ENCODE measurements at places on chromosomes 7 and 10.

GRCh38 chr7:79512261-79512660, 58.8 kb upstream of the MAGI2 start:
- no peak for DNase-seq

GRCh38 chr7:128739990-128740682, 977 bp downstream of the CALU start:
- no peak for DNase-seq

DNA sequence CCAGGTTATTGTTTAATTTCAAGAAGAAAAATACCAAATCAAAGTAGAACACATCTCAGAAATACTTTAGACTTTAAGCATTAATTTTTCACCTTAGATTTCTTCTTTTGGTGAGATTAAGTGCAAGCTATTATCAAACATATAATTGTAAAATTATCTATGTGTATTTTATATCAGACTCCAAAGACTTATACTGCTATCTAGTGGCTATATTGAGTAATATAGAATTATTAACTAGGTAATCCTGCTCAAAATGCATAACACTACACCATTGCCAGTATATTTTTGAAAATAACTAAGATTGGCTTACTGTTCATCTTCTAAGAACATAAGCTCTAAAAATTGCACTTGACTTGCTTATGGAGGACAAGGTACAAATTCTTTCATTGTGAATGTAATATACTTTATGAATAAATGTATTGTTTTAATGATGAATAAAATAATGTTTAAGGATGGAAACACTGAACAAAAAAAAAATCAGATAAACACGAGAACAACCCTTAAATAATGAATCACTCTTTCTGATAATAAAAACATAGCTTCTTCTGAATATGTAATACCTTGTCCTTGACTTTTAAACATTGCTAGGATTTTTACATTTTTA, 86.7 kb upstream of the GNAI1 start:
- peak; percentile 59 for DNase-seq

DNA sequence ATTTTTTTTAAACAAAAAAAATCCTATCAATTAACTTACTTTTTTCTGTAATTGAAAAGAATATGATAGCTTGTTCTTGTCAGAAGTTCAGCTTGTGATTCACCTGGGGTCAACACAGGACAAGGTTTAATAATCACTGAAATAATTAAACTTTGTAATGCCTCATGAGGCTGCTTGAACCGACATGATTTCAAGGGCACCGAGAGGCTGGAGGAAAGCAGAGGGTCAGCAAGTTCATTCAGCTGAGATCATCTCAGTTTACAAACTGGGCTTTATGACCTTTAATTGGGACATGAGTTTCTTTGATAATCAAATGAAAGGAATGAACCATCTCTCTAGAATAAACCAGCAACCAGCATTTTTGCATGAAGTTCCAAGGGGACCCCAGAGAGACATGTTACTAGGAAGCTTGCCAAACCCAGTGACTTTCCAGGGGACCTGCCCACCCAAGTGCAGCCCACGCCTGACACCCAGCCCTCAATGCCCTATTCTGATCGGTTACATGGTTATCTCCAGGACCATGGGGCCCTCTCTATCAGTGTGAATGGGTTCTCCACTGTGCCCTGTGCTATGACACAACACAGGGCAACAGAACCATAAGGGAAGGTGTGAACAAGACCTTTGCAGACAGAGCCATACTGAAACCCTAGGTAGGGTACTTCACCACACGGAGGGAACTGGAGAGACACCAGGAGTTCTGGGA, 7.8 kb upstream of the CYP3A4 start:
- no peak for DNase-seq

- DNase-seq: no peak
Observed at GRCh38 chr7:50206453-50207250, 97.9 kb upstream of the IKZF1 start.

DNA sequence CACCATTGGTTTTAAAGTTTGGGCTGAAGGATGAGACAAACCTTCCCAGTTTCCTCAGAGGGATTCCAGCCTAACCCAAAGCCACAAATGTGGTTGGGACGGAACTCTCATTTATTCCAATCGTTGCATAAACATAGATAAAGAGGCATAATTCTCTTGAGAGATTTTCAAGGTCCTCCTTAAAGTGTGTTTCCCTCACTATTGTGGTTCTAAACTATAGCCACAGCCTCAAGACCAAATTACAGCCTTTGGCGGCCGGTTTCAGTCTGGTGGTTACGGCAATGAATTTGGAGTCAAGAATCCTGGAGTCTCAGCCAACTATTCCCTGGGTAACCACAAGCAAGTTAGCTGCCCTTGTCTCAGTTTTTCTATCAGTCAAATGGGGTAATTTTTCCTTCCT, 42.6 kb downstream of the SEM1 start:
- DNase-seq: no peak

GRCh38 chr7:1933066-1933750, 263.1 kb downstream of the ELFN1 start:
- no peak for DNase-seq

DNA sequence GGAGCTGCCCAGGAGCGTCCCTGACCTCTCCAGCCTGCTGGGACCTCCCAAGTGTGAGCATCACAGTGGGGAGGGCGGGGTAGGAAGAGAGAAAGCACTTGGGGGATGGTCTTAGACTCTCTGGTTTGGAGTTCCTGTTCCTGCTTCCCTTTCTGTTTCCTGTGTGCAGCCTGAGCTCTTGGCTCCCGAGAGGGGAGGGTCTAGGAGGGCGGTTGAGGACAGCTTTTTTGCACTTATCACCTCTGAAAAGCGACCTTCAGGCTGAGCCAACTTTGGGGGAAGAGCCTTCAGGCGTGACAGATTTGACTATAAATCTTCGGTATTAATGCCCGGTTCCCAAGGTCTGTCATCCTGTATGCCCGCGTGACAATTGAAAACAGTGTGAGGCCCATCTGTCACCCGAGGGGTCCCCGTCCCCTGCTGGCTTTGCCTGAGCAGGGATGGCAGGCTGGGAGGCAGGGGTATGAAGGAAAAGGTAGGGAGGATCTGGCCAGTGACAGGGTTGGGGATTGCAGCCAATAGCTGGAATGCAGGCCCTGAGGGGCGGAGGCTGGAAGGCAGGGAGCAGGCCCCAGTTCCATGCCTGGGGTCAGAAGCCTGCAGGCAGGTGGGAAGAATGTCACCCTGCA, 78.6 kb downstream of the CDH23 start:
- no peak for DNase-seq

DNA sequence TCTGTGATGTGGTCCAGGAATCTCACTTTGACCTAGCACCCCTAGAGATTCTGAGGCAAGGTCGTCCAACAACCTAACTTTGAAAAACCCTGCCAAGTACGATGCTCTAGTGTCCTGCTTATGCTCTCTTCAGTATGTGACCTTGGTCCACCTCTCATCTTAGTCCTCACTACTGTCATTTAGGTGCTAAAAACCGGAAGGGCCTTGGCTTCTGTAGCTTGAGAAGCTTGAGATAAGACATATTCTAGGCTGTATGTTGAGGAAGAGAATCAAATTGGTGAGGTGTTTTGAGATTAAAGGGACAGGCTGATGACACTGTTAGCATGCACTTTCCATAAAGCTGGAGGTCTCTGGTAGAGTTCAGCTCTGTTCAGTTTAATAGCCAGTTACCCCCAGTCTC, 57.0 kb upstream of the MTPN start:
- no peak for DNase-seq

DNA sequence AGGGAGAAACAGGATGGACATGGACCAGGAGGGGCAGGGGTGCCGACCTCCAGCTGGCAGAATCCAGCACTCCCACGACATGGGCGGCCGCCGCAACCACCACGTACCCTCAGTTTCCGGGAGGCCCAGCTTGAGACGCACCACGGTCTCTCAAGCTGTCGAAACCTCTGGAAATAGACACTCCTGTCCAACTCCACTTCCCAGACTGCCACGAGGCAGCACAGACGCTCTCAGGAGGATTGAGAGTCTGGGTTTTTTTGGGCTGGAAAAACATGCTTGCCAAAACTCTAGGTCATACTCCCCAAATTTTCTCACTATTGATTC, 37.9 kb upstream of the PDGFA start:
- DNase-seq: no peak

GRCh38 chr7:15603124-15603523, 41.3 kb upstream of the AGMO start:
- DNase-seq: no peak

DNA sequence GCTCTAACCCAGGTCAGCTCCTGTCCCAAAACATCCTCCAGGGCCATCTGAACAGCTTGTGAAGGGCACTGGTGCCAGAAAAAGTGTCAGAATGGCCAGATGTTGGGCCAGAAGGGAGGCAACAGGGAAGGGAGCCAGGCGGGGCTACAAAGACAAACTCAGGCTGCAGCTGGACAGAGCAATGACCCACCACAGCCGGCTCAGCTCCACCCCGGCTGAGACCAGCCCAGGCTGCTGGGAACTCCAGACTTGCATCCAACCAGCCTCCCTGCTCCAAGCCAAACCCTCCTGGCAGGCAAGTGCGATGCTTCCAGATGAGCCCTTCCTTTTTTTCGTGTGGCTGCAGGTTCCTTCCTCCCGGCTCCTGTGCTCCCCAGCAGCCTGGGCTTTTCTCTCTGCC, 466.9 kb downstream of the PTPRN2 start:
- DNase-seq: no peak

- DNase-seq: peak; percentile 6
Observed at GRCh38 chr7:90401989-90402388, 1.3 kb upstream of the CLDN12 start.

GRCh38 chr10:31318382-31318853, 598 bp upstream of the ZEB1 start:
- DNase-seq: no peak

DNA sequence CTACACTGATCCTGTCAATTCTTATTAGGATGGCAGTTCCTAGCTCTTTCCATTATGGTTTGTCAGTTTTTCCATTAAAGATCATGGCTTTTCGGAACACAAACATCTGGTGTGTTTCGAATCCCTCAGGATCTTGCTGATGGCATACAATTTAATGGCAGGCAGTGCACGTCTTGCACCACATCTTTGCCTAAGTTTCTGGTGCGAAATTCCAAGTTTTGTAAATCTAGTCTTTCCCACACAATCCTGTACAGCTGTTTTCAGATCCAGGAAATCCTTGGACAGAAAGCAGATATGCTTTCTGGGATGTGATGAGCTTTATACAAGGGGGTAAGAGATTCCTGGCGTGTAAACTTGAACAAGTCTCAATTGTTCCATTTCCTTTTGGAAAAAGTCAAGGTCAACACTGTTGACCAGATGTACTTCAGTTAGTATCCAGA, 224.3 kb upstream of the PHYHIPL start:
- no peak for DNase-seq

DNA sequence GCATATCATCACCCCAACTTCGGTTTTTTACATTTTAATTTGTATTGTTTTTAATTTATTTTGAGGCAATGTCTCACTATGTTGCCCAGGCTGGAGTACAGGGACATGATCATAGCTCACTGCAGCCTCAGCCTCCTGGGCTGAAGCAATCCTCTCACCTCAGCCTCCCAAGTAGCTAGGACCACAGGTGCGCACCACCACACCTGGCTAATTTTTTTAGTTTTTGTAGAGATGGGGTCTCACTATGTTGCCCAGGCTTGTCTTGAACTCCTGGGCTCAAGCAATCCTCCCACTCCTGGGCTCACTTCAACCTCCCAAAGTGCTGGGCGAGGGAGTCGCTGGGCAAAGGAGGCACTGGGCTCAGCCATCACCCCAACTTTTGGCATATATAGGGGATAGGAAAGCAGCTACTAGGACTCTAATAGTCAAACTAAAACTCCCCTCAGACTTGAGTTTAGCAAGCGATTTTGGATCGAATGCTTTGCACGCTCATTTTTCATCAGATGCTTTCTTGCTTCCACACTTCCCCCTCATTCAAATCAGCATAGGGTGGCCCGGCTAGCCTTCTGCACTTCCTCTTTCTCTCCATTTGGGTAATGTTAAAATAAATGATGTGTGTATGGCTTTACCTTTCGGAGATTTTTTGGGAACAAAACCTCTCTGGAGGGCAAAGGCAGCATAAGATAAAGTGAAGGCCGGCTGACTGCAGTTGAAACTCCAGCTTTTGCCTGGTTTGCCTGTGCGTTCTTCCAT, 20.8 kb upstream of the NMT2 start:
- no peak for DNase-seq

- no peak for DNase-seq
Observed at GRCh38 chr7:4803397-4804241, 28.2 kb downstream of the AP5Z1 start.

DNA sequence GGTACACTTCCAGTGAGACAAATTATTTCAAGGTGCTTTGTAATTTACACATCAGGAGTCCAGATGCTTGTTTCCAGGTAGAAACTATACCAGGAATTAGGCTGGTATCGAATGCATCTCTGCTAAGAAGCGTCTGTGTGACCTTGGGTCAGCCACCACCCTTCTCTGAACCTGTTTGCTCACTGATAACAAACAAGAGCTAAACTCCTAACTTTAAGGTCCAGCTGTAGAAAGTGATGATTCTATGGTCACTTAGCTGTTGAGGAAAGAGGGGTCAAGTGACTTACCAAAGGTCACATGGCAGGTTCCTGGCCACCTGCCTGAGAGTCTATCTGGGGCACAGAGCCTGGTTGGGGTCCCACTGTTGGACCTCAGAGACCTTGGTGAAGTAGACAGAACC, 95.4 kb downstream of the HIF1AN start:
- no peak for DNase-seq

DNA sequence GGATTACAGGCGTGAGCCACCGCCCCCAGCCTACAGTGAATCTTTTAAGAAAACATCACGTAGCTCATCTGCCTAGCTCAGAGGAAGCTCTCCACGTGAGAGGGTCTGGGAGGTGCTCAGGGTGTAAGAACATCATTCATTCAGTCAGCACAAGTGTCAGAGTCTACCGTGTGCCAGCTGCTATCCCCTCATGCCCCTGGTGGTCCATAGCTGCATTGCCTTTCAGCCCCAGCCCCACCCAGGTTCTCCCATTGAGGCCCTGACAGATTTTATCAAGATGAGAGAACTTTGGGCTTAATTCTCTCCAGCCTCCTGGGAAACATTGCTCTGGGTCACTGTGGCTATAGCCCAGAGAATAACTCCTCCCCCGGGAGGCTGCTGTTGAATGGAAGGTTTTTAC, 45.1 kb downstream of the ZNF503 start:
- no peak for DNase-seq

GRCh38 chr7:31107106-31108090, 55.3 kb downstream of the ADCYAP1R1 start:
- no peak for DNase-seq

Measured in NCI-H748 treated with DMSO at 0.1 percent for 48 hours (cell line).